Stimulated activated CD8-positive, alpha-beta memory T cell treated with anti-CD3 and anti-CD28 coated beads, Interleukin-2, amount 100 ng/mL, for 1 hour (primary cell): ENCODE measurements at places on chromosomes 16 and 17.

DNA sequence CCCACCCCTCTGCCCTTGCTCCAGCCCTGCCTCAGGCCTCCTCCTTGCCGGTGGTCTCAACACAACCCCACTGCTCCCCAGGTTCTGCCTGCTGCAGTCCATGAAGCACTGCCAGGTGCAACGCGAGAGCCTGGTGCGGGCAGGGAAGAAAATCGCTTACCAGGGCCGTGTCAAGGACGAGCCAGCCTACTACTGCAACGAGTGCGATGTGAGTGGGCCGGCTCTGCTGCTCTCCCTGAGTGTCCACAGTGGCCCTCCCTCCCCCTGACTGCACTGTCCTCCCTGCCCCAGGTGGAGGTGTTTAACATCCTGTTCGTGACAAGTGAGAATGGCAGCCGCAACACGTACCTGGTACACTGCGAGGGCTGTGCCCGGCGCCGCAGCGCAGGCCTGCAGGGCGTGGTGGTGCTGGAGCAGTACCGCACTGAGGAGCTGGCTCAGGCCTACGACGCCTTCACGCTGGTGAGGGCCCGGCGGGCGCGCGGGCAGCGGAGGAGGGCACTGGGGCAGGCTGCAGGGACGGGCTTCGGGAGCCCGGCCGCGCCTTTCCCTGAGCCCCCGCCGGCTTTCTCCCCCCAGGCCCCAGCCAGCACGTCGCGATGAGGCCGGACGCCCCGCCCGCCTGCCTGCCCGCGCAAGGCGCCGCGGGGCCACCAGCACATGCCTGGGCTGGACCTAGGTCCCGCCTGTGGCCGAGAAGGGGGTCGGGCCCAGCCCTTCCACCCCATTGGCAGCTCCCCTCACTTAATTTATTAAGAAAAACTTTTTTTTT, 1.8 kb upstream of the TMEM88 start:
- DNase-seq = no peak

DNA sequence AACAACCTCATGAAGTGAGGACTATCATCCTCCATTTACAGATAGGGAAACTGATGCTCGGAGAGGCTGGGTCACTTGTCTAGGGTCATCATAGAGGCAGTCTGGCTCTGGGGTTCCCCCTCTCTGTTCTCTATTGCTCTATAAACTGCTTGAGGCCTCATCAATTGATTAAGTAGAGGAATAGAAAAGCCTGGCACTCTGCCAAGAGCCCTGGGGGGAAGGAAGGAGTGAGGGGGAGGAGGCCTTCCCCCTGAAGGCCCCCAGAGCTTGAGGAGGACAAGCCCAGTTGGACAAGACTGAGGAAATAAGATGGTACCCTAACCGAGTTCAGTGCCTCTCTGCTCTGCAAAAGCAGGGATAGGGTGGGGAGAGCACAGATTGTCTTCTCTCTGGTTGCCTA, 21.0 kb downstream of the SDK2 start:
- no peak for DNase-seq

DNA sequence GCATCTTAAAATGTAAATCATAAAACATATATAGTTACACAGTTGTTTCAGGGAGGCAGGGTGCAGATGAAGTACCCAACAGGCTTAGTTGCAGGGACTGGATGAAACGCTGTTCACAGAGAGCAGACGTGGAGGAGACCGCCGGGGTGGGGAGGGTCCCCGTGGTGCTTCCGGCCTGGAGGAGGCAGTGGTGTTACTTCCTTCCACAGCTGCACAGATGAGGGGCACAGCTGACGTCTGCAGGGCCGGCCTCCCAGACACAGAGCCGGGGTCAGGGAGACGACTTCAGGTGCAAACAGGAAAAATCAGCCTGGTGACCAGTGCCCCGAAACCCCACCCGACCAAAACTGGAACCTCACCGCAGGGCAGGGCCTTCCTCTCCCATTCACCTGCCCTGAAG, 17.1 kb downstream of the SPIRE2 start:
- DNase-seq = no peak

DNA sequence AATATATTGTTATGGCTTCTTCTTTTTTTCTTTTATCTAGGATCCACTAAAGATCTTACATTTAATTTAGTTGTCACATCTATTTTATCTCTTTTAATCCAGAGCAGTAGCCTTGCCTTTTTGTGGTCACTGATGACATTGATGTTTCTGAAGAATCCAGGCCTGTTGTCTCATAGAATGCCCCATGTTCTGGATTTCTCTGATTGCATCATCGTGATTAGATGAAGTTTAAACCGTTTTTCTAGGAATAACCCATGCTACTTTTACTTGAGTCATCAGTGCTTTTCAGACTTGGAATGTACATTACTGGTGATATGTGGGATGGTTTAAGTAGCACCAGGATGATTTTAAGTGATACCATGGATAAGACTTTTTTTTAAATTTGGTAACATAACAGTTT, 106.4 kb upstream of the CES5A start:
- DNase-seq = no peak

GRCh38 chr16:65353183-65353582, 231.3 kb upstream of the CDH11 start:
- DNase-seq = no peak

GRCh38 chr16:13402601-13403000, 501.2 kb downstream of the SHISA9 start:
- no peak for DNase-seq

GRCh38 chr17:61076621-61077031, 323.0 kb upstream of the TBX2 start:
- no peak for DNase-seq

DNA sequence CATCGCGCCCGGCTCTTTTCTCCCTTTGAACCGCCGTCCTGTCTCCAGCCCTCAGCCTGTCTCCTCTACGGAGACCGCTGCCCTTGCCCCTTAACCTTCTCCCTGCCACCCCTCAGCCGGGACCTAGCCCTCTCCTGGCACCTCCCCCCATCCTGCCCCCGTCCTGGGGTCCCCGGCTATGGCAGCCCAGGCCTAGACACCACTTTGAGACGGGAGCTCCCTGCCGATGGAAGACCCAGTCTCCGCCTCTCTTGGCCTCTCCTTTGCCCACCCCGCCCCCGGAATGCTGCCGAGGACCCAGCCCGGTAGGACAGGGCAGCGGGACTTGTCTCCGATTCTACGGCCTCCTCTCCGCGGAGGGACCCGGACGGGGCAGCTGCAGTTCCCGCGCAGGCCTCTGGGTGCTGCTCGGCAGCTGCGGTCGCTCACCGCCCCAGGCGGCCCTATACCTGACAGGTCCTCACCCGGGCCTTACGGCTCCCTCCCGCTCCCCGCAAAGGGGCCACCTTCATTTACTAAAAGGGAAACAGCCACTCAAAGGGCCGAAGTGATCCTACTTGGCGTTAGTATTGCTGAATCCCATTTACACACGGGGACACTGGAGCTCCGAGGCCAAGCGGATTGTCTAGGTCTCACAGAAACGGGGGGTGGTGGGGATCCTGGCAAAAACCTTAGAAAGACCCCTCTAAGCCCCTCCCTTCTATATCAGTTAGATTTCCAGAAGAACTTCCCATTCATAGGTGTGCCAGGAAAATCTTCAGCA, 32.6 kb upstream of the TAC4 start:
- DNase-seq = peak; percentile 54

- DNase-seq = no peak
Measured at GRCh38 chr17:27486741-27487140, 30.5 kb downstream of the KSR1 start.

- DNase-seq = no peak
Measured at GRCh38 chr16:77723108-77723514, 797 bp downstream of the NUDT7 start.

GRCh38 chr16:85245307-85246172, 133.3 kb upstream of the CIBAR2 start:
- peak; percentile 16 for DNase-seq

DNA sequence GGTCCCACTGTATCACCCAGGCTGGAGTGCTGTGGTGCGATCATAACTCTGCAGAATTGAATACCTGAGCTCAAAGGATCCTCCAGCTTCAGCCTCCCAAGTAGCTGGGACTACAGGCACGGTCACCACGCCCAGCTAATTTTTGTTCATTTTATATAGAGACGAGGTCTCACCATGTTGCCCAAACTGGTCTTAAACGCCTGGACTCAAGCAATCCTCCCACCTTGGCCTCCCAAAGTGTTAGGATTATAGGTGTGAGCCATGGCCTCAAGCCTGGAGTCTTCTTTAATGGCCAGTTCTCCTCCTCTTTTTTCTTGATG, 484 bp downstream of the CD300LB start:
- DNase-seq = no peak

DNA sequence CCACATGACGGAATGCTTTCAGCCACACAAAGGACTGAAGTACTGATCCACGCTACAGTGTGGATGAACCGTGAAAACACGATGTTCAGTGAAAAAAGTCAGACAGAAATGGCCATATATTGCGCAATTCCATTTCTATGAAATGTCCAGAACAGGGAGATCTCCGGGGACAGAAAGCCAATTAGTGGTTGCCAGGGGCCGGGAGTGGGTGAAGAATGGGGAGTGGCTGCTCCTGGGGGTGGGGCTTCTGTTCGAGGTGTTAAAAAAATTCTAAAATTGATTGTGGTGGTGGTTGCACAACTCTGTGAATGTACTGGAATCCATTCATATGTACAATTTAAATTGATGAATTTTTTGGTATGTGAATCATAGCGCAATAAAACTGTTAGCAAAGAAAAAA, 154.8 kb upstream of the HSBP1 start:
- DNase-seq = no peak

- no peak for DNase-seq
Measured at GRCh38 chr16:66379571-66379941, 13.1 kb downstream of the CDH5 start.

GRCh38 chr17:27526604-27527002, 70.4 kb downstream of the KSR1 start:
- no peak for DNase-seq
